ENCODE measurements at places on chromosomes 1 and 21.

DNA sequence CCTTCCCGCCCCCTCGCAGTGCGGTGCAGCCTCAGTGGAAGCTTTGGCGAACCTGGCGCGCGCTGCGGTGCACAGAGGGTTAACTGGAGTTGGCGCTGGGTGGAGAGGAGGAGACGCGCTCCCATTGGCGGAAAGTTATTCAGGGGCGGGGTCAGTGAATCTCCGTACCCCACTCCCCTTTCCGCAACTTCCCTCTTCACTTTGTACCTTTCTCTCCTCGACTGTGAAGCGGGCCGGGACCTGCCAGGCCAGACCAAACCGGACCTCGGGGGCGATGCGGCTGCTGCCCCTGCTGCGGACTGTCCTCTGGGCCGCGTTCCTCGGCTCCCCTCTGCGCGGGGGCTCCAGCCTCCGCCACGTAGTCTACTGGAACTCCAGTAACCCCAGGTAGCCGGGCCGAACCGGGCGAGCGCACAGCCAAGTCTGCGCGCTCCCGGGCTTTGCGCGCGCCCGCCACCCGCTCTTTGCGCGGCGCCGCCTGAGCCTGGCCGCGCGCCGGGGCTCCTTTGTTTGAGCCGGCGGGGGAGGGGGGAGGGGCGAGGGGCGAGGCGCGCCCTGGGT is at the start of gene EFNA4:
Gene EFNA4 (plus strand): TSS at position 191 of the 561 bp plus-strand sequence. CDS start 84 bp downstream, at position 275.
- peak; percentile 80 for DNase-seq

DNA sequence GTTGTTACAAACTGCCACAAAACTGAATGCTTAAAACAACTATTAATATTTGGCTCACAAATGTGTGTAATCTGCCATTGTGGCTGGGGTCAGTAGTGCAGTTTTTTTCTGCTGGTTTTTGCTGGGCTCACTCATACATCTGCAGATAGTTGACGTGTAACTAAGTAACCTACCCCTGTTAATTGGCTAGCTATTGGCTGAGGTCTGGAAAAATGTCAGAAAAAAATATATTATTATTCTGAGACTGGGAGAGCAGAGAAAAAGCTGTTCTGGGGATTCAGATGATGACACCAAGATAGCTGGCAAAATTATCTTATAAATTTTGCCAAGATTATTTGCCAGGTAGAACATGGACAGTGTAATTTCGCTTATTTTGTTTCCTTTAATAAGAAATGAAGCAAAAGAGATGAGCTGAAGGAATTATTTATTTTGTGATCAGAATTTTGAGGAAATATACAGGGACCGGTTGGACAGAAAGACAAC is 616.1 kb upstream of the ADAMTS5 start:
- DNase-seq = no peak

DNA sequence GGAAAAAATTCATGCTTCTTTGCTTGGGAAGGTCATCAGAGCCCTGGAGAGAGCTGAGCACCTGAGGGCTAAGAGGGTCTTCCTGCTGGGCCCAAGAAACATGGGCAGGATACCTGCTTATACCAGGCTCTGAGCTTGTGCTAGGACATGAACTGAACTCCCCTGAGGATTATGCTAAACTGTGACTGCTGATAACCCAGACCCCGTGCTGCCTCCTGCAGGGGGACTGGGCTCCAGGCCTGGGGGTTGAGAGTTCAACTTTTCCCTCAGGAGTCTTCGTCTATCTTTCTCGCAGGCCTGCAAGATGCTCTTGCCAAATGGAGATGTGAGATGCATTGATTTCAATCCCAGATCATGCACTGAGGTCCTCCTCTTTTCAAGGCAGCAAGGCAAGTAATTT is 368.5 kb downstream of the HHAT start:
- DNase-seq = no peak

DNA sequence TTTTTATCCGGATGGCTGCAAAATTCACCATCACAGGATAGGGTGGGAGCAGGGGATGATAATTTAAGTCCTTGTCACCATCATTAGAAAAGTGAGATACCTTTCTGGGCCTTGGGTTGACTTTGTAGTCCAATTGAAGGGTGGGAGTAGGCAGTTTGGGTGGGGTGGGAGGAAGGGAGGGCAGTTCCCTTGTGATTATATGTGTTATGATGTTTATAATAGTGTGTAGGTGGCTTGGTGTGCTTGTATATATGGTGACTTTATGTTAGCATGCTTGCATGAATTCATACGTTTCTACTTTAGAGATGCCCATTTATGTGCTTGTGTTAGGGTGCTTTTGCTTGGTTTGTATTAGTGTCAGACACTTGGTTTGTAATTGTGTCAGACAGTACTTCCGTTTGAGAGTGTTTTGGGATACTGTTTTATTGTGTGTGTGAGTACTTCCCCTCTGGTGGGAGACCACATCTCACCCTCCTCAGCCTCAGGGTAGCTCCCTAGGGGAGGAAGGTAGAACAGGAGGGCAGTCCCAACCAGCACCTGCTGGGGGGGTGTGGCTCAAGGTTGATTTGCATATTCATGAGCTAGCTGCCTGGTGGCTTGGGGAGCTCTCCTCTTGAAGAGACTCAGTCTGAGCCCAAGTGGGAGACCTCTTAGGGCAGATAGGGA is 6.3 kb upstream of the POU3F1 start:
- no peak for DNase-seq

DNA sequence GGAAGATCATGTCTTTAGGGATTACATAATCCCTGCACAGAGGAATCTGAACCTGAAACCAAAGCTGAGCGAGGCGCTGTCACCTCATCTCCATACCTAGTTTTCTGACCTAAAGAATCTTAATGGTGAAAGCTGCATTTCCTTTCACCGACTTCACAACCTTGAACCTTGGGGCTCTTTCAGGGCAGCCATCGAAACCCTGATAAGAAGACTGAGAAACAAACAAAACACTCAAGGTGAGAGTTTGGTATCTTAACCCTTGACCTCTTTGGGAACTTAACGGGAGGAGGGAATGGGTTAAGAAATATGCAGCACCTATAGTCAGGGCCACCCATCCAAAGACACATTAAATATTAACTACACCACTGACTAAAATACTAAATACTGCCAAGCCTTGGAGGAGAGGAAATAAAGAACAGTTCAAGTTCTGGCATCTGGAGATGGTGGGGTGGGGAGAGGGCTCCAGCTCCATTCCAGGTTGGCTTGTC is 2.0 kb downstream of the C1orf116 start:
- no peak for DNase-seq
